ENCODE measurements at places on chromosomes 11 and 22.

GRCh38 chr11:28632338-28632737 is 524.1 kb downstream of the METTL15 start:
- DNase-seq, result no peak

- no peak for DNase-seq
Observed at GRCh38 chr22:47094861-47095330, 332.4 kb downstream of the TBC1D22A start.

- peak; percentile 55 for DNase-seq
Observed at GRCh38 chr11:73325036-73325981, 17.2 kb downstream of the ARHGEF17 start.

DNA sequence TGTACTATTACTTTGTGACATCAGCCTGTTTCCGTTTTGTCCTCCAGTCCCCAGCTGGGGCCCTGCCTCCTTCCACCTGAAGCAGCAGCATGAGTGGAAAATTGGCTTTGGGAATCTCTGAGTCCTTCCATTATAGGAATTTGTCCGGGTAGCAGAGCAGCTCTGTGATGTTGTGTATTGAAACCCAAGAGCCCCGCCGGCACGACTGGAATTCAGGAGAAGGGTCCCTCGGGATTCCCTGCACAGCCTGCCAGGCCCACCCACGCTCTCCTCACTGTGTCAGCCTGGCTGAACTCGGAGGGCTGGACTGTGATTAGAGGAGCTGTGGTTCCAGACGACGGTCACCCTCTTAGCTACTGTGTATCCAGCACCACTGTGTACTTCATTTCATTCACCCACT is 18.8 kb upstream of the TSPAN18 start:
- peak; percentile 31 for DNase-seq

DNA sequence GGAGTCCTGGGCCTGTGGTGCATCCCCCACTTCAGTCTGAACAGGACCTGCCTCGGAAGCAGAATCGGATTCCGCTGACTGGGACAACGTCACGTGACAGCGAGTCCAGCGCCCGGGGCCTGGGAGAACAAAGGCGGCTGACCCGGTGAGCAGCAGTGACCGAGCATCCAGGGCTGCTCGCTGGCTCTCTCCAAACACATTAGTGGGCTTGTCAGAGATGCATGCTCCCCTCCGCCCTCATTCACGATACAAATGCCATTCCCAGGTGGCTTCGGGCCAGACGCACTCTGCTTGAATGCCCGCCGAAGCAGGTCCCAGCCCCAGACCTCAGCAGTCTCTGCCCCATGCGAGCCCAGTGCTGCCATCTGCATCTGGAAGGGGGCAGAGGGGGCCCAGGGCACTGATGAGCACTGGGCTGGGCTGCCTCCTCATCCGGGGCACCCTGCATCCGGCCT is 91.0 kb downstream of the WNT7B start:
- peak; percentile 59 for DNase-seq
